ENCODE measurements at places on chromosomes 2 and 18.
A peak's percentile ranks its signal among the peaks of the same experiment; 100 is the strongest.

- DNase-seq = no peak
Measured at GRCh38 chr2:147408357-147408756, 436.5 kb upstream of the ACVR2A start.

GRCh38 chr2:159211447-159212396 lies 74.8 kb downstream of the WDSUB1 start:
- DNase-seq = no peak

GRCh38 chr18:22169011-22169888 lies at the start of gene GATA6:
Gene GATA6, plus strand, starts transcription at chr18:22169589. Its CDS starts 1,556 bp downstream, at chr18:22171145.
- peak; percentile 75 for DNase-seq

- no peak for DNase-seq
Measured at GRCh38 chr2:221005338-221005737, 566.8 kb downstream of the EPHA4 start.

- DNase-seq = no peak
Measured at GRCh38 chr2:45683292-45683691, 31.8 kb downstream of the PRKCE start.

All from T1000 (cell line).